Left cardiac atrium (tissue), 4 donors: ENCODE measurements at places on chromosomes 13 and 19.

DNA sequence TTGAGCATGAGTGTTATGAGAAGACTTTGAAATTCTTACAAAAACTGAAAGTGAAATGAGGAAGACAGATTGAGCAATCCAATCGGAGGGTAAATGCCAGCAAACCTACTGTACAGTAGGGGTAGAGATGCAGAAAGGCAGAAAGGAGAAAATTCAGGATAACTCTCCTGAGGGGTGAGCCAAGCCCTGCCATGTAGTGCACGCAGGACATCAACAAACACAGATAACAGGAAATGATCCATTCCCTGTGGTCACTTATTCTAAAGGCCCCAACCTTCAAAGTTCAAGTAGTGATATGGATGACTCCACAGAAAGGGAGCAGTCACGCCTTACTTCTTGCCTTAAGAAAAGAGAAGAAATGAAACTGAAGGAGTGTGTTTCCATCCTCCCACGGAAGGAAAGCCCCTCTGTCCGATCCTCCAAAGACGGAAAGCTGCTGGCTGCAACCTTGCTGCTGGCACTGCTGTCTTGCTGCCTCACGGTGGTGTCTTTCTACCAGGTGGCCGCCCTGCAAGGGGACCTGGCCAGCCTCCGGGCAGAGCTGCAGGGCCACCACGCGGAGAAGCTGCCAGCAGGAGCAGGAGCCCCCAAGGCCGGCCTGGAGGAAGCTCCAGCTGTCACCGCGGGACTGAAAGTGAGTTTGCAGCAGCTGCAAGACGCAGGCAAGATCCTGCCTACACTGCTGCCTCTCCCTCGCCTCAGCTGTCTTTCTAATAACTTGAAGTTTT, at the start of gene TNFSF13B:
Gene TNFSF13B (plus strand): TSS at position 118 of the 728 bp plus-strand sequence. CDS start 178 bp downstream, at position 296.
- peak; percentile 30 for DNase-seq

DNA sequence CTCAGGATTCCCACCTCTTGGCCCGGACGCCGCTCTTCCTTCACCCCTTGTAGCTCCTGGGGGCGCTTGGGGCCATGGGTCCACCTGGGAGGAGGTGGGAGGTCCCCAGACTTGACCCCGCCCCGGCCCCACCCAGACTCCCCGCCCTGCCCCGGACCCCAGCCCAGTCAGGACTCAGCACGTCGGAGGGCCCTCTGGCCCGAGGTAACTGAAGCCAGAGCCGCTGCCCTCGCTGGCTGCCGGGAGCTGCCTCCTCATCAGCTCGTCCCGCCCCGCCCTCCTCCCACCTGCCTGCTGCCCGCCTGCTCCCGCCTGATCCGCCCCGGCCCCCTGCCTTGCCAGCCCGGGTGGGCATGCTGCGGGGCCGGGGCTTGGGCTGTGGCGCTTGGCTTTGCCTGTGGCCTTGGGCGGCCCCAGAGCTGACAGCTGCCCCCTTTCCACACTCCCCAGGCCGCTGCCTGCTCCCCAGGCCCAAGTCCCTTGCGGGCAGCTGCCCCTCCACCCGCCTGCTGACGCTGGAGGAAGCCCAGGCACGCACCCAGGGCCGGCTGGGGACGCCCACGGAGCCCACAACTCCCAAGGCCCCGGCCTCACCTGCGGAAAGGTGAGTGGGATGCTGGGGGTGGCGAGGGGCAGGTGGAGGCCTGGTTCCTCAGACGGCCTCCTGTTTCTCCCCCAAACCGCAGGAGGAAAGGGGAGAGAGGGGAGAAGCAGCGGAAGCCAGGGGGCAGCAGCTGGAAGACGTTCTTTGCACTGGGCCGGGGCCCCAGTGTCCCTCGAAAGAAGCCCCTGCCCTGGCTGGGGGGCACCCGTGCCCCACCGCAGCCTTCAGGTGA, 9.4 kb downstream of the ARHGAP33 start:
- no peak for DNase-seq

GRCh38 chr19:17328517-17329365, 5.9 kb downstream of the ANO8 start:
- no peak for DNase-seq

DNA sequence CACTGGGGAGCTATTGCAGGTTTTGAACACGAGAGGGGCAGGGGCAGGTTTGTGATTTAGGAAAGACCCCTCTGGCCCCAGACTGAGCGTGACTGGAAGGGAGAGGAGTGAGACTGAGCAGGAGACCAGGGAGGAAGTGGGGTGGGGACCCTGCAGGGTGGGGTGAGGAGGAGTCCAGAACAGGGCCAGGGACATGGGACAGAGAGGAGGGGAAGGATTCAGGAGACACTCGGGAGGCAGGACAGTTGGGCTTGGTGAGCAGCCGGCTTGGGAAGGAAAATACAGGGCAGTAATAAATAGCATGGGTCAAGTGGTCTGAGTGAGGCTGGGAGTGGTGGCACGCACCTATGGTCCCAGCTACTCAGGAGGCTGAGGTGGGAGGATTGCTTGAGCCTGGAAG, 9.4 kb downstream of the FOSB start:
- no peak for DNase-seq

GRCh38 chr13:32427852-32428580, at the start of gene N4BP2L1:
TSS of gene N4BP2L1 (minus strand) at chr13:32428130. CDS start at chr13:32428082, 48 bp downstream.
- DNase-seq, result peak; percentile 67

GRCh38 chr13:34970961-34971360, 28.9 kb downstream of the NBEA start:
- DNase-seq, result no peak

GRCh38 chr19:45385392-45386221, 15.2 kb upstream of the ERCC2 start:
- no peak for DNase-seq

GRCh38 chr13:25846222-25846984, 205.4 kb downstream of the SHISA2 start:
- no peak for DNase-seq

DNA sequence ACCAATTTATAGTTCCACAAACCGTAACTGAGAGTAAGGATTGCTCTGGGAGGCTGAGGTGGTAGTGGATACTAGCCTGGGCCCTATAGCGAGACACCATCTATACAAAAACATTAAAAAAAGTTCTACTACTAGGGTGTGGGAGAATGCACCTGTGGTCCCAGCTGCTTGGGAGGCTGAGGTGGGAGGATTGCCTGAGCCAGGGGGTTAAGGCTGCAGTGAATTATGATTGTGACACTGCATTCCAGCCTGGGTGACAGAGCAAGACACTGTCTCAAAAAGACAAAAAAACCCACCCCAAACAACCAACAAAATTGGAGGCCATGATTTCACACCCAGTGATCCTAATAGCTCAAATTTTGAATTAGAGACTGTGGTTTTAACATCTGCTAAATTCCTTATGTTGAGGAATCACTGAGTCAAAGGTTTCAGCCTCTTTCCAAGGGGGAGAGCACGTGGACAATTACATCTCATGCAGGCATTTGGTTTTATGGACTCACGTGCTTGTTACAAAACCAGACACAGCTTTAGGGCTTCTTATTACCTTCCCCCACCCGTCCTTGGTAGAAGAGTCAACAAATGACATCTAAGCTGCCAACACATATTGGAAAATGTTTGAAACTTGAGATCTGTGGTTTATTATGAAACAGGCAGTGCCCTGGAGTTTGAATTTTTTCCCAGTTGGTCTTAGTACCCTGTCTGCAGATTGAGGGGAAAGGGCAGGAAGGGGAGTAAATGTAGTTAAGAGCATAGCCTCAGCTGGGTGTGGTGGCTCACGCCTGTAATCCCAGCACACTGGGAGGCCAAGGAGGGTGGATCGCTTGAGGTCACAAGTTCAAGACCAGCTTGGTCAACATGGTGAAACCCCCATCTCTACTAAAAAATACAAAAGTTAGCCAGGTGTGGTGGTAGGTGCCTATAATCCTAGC, 18.5 kb downstream of the CYP2A6 start:
- DNase-seq, result no peak

- peak; percentile 45 for DNase-seq
Measured at GRCh38 chr19:23116802-23117571, at the start of gene ZNF730. TSS of gene ZNF730 (plus strand) at chr19:23117025. CDS start at chr19:23117174, 149 bp downstream.

DNA sequence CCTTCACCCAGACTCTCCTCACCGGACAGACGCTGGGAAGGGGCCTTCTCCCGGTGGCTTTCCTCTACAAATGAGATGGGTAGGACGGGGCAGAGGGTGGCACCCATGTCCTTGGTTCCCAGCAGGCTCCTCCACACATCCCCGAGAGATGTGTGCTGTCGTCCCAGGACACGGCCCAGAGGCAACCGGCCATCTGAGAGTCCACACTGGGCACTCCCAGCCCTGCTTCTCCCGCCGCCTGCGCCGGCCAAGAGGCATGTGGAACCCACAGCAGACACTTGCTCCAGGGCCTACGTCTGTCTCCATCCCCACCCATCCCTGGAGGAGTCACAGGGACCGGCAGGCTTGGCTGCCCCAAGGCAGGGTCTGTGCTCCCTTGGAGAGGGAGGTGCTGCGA, 179.9 kb downstream of the KDM4B start:
- DNase-seq, result peak; percentile 11

DNA sequence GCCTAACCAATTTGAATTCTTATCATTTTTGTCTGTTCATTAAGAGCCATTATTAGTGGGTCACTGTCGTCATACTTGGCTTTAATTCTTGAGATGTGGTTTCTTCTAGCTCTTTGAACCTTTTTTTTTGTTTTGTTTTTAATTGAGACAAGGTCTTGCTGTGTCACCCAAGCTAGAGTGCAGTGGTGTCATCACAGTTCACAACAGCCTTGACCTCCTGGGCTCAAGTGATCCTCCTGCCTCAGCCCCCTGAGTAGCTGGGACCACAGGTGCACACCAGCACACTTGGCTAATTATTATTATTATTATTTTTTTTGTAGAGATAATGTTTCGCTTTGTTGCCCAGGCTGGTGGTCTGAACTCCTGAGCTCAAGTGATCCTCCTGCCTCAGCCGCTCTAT, 25.8 kb upstream of the LDLR start:
- no peak for DNase-seq

DNA sequence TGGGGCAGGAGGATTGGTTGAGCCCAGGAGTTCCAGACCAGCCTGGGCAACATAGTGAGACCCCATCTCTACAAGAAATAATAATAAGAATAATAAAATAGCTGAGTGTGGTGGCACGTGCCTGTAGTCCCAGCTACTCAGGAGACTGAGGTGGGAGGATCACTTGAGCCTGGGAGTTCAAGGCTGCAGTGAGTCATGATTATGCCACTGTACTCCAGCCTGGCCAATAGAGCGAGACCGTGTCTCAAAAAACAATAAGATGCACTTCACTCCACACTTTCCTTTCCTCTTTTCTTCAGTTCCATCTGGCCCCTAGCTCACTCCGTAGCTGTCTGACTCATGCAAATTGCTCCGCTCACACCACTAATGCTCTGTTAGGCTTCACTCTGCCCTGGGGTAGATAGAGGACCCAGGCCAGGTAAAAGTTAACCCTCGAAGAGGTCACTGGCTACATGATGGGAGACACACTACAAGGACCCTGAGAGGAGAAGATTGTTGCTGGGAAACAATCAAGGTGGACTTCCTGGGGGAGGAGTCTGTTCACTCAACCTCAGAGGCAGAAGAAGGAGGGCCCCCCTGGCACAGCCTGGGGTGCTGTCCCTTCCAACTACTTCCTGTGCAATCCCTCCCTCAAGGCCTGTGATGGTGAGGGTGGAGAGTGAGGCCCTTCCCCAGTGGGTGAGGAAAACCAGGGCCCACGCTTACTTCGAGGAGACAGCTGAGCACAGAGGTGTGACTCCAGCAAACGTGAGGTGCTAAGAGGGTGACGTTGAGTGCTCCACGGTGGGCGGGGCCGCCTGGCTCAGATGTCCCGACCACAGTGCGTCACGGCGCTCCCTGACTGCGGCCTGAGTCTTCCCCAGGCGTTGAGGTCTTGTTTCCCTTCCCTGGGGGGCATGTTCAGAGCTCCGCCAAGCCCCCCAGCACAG, 8.8 kb upstream of the TNFSF9 start:
- DNase-seq, result no peak

DNA sequence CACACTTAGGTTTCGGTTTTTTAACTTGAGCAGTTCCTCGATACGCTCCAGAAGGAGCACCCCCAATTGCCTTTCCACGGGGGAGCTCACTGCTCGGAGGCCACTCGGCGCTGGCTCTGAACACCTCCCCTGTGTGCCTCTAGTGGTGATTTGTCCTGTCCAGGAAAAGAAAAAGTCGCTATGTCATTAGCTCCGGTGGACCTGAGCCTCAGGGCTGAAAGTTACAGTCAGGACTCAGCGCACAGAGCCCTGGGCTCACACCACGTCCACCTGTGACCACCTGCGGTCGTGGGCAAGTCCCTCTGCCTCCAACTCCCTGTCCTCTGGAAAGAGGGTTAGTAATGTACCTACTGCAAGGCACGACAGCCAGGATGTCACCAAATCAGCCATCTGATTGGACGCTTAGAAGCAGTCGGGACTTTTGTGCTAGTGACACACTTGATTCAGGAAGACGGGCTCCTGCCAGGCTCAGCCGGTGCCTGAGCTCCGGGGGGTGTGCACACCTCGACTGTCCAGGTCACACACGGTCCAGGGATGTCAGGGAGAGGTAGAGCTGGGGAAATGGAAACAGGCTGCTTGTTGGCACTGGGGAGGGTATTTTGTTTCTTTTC, 3.9 kb upstream of the TMPRSS9 start:
- DNase-seq, result no peak

DNA sequence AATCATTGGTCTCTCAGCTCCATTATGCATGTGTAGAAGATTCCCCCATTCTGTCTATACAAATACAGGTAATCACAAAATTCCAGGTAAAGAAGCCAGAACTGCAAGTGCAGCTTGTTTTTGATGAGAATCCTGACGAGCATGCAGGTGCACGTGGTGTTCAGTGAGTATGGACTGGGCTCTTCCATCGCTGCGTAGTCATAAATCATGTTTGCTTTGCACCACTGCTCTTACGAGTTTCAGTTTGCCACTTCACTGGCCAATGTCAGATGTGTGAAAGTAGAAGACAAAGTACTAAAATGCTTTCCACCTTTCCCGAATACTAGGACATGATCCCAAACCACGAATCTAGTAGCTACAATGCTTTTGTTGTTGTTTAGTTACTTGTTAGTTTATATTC, 390.7 kb downstream of the LIG4 start:
- no peak for DNase-seq

DNA sequence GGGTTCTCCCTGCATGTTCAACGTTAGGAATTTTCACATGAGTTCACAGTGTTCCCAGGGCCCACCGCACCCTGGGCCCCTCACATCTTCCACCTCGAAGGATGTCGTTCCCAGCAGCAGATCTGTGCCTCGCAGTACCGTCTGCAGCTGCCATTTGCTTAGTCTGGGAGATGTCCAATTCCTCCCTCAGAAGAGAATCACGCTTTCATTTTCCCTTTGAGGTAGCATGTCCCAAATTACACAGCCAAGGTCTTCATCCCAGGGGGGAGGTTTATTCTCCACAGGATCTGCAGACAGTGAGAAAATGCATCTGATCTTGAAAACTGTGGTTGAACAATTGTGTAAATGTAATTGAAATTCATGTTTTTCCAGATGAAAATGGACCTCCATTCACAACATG, 150.2 kb downstream of the DCT start:
- no peak for DNase-seq

GRCh38 chr13:43272851-43273250, 249.5 kb downstream of the DNAJC15 start:
- no peak for DNase-seq
